ENCODE measurements at places on chromosomes 3 and 15.

- DNase-seq, result no peak
Measured at GRCh38 chr15:60213377-60214000, 184.3 kb downstream of the ANXA2 start.

- no peak for DNase-seq
Measured at GRCh38 chr3:25556447-25556846, 108.3 kb downstream of the TOP2B start.

GRCh38 chr3:66588340-66588847, 87.6 kb upstream of the LRIG1 start:
- no peak for DNase-seq

DNA sequence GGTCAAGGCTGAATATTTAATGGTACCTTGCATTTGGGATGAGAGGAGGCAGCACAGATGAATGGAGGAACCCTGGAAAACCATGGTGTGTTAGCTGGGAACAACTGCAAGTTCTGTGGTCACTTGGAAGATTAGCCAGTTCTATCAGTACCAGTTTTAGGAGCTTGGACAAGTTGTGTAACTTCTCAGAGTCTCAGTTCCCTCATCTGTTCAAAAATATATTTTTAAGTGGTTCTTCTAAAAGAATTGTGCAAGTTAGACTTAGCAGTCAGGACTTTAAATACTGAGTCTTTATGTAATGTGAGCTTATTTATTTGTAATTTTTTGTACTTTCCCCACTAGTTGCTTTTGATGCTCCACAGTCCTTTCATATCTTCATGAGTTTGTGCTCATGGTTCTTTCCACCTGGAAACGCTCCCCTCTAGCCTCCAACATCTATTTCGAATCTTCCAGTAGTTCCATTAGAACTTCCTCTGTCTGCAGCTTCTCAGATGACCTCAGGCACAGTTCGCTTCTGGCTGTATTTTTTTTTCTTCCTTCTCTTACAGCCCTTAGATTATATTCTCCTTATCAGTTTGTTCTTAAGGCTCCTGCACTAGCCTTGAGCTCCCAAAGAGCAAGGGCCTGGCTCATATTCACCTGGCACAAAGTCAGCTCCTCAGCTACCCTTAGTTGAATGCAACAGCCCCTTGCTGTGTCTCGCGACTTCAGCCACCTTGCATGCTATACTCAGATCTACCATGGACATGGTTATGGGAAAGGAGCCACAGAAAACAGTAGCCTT, 27.1 kb downstream of the ITPR1 start:
- DNase-seq, result no peak

DNA sequence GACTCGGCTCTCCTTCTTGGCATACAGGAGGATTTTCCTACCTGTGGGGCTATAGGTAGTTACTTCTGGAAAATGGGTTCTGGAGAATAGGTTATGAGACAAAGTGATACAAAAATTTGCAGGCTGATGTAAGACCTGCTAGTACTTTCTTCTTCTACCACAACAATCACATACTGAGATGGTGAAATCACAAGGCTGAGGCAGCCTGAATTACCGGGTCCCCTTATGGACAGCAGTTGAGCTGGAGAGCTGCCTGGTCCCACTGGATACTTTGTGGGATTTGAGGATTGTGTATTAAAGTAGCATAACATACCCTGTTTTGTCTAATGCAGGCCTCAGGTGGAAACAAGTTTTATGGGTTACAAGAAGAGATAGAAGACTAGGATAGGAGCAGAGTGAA, 86.5 kb upstream of the FAM98B start:
- DNase-seq, result no peak

- peak; percentile 86 for DNase-seq
Measured at GRCh38 chr3:105868431-105868741, 426 bp downstream of the CBLB start.

- no peak for DNase-seq
Measured at GRCh38 chr3:125077864-125078263, 22.1 kb upstream of the HEG1 start.

DNA sequence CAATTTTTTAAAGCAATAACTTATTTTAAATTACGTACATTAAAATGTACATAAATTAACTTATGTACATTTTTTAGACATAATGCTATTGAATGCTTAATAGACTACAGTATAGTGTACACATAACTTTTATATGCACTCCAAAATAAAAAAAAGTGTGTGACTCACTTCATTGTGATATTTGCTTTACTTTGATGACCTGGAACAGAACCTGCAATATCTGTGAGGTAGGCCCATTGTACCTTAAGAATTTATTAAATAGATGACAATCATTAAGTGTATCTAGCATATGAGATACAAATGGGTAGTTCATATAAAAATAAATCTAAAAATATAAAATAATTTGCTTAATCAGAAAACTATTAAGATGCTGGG, 276.7 kb downstream of the NFKBIZ start:
- DNase-seq, result no peak

DNA sequence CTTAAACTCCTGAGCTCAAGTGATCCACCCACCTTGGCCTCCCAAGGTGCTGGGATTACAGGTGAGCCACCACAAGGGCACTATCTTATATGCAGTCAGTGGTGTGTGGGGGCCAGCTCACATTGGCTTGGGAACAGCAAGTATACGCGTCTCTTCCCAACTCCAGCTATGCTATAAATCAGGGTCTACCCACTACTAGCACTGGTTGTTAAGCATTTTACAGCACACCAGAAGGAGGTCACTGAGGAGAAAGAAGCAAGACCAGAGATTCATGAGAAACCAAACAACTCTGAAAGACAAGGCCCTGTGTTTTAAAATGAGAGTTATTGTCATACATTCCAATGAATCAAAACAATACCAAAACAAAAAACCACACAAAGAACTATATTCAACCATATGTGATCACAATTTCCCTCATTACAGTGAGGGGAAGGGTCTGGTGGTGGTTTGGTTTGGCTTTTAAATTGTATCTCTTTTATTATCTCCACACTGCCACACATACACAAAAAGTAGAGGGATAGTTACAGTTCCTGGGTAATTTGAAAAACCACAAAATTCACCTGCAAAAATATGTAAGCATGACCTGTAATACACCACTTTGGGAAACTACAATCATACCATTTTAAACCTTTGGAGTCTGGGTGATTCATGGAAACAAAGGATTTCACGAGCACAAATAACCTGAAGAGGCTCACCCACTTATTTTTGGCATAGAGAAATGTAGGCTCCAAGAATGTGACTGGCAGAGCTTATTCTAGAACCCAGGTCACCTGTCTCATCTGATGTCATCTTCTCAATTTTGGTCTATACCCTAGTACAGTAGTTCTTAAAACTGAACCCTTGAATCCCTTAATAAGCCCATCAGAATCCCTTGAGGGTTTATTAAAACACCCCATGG, 5.2 kb downstream of the MAGI1 start:
- DNase-seq, result no peak

DNA sequence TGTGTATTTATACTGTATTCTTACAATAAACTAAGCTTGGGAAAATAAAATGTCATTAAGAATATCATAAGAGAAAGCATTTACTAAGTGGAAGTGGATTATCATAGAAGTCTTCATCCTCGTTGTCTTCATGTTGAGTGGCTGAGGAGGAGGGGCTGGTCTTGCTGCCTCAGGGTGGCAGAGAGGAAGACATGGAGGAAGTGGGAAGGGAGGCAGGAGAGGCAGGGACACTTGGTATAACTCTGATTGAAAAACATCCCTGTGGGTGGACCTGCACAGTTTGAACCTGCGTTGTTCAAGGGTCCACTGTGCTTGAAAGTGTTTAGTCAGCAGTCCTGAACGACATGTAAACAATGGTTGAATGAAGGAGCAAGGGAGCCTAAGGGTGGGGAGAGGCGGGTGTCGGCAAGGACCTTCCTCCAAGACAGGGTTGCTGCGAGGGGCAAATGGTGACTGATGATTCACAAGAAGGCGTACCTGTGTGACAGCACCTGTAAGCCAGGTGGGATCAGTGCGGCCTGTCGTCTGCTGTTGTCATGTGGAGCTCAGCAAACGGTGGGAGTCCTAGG, 103.8 kb upstream of the KLF13 start:
- DNase-seq, result no peak

DNA sequence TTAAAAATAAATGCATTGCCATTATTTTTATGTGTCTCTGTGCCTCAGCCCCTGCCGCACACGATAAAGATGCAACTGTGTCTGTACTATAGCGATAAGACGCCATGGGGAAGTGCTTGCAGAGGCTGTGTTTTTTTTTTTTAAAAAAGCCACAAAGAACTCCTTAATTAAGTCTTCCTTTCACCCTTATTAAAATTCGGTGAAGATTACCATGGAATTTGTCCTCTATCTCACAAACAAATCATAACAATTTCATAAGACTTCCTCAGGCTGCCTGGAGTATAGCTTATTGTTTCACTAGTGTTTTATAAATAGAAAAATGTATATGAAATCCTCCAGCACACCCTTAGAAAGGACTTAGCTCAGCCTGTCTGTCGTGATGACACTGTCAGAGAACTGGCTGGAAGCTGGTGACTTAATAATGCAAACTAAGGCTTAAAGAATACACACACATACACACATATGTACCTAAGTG, 374.8 kb upstream of the SLCO3A1 start:
- no peak for DNase-seq

DNA sequence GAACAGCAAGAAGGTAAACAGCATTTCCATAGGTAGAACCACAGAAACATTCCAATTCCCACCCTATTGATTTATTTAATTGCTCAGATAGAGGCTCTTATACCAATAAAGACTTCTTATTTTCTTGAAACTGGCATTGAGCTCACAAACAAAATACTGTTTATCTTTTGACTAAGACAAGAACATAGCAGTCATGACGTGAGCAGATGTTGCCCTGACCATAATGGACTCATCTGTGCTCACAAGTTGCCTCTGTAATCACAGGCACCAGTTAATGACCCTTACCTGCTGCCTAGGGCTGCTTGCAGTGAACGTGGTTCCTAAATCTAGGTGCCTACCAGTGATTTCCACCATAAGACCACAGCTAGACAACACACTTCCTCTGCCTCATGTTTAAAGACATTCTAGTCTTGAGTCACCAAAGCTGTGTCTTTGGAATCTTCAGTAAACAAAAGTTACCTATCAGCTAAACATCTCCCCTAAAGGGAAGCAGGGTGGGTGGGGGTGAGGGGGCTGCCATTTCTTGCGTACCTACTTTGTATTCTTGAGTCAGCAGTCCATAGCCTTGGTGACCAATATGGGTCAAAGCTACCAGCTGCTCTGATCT, 2.1 kb downstream of the FYCO1 start:
- DNase-seq, result no peak

DNA sequence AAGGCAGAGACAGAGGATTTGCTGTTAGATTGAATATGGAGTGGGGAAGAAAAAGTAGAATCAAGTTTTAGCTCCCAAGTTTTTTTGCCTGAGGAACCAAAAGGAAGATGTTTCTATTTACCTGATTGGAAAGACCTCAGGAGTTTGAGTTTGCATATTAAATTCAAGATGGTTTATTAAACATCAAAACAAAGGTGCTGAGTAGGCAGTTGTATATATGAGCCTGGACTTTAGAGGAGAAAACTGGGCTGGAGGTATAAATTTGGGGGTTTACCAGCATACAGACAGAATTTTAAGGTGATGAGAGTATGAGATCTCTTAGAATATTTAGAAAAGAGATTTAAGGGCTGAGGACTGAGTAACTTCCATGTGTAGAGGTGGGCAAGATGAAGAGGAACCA, 38.2 kb downstream of the GMPS start:
- no peak for DNase-seq

- DNase-seq, result no peak
Measured at GRCh38 chr15:32970847-32971246, 223.7 kb downstream of the FMN1 start.

- DNase-seq, result peak; percentile 77
Measured at GRCh38 chr3:195075941-195076875, 194.8 kb downstream of the XXYLT1 start.

DNA sequence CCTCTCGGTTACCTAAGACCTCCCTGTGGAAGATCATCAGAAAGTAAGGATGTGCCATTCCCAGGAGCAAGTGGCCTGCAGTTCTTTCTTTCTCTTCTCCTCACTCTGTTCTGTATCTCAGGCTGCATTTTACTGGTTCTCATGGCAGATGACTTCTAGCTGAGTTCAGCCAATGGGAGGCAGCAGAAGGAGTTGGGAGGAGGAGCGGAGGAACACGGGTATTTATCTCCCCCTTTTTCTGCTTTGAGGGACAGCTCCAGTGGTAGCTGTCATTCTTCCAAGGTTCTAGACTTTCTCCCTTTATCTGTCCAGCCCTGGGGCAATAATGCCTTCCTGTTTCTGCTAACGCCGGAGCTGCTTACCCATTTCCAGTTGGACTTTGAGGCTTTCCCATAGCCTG, 339.9 kb downstream of the NR2F2 start:
- no peak for DNase-seq

DNA sequence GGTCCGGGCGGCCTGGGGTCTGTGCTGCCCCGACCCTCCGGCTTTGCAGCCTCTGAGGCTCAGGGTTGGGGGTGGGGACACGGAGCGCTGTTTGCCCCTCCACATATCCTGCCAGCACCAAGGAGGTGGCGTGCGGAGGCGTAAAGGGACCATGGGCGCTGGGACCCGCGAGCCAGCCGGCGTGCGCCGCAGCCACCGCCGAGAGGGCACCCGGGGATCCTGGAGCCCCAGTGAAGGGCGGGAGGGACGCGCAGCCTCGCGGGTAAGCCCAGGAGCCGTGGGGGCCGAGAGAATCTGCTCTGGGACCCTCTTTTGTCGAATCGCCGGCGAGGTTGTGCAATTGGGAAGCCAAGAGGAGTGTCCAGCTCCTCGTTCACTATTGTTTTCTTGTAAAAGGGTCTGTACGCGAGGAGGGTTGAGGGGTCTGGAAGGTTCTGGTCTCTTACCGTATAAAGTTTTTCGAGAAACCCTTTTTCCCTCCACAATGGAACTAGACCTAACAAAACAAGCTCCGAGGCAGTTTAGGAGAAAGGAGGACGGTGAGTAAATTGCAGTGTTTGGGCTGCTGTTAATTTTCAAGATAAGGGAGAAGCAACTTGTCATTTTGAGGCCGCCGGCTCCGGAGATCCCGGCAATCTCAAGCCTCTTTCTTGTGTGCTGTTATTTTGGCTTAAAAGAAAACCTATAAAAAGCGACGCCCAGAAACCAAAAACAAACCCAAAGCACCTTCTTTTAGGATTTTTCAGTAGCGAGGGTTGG, 29.9 kb upstream of the ST3GAL6 start:
- DNase-seq, result peak; percentile 67

DNA sequence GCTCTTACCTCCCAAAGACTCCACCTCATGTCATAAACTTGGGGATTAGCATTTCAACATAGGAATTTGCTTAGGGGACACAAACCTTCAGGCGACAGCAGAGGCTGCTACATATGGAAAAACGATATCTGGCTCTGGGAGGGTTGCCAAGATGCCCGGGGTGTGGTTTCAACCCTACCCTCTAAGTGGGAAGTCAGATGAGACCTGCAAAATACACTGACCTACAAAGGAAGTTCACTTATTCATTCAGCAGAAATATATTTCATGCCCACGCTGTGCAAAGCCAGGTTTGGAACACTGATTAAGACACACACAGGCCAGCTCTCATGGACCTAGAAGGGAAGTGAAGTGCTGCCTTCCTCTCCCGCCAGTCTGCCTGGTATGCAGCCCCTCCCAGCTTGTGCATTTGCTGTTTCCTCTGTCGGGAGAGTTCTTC, 239.3 kb downstream of the FEZF2 start:
- peak; percentile 49 for DNase-seq
